ENCODE measurements at places on chromosomes 3 and 15.

- H3K4me3 ChIP-seq, result no peak overlapping the region
- no peaks in the 10 kb centered on the region for H3K4me1 ChIP-seq
- no peaks in the 10 kb centered on the region for H3K27me3 ChIP-seq
- H3K27ac ChIP-seq, result no peak overlapping the region
- no peak for DNase-seq
Observed at GRCh38 chr3:23444386-23444785, 241.3 kb downstream of the UBE2E2 start.

DNA sequence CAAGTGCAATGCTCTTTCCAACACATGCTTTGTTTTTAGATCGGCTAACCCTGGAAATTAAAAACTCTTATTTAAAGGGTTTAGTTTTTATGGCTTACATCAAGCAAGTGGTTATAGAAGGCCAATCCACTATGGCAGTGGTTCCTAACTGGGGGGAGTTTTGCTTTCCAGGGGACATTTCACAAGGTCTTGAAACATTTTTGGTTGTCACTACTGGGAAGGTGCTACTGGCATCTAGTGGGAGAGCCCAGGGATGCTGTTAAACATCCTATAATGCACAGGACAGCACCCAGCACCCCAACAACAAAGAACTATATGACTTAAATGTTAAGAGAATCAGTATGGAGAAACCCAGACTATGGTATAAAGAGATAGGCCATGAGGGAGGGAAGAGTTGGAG, 439.0 kb downstream of the NTRK3 start:
- DNase-seq, result no peak
- H3K36me3 ChIP-seq, result no peaks in the 10 kb centered on the region
- H3K4me1 ChIP-seq, result no peaks in the 10 kb centered on the region
- H3K27ac ChIP-seq, result no peak overlapping the region

DNA sequence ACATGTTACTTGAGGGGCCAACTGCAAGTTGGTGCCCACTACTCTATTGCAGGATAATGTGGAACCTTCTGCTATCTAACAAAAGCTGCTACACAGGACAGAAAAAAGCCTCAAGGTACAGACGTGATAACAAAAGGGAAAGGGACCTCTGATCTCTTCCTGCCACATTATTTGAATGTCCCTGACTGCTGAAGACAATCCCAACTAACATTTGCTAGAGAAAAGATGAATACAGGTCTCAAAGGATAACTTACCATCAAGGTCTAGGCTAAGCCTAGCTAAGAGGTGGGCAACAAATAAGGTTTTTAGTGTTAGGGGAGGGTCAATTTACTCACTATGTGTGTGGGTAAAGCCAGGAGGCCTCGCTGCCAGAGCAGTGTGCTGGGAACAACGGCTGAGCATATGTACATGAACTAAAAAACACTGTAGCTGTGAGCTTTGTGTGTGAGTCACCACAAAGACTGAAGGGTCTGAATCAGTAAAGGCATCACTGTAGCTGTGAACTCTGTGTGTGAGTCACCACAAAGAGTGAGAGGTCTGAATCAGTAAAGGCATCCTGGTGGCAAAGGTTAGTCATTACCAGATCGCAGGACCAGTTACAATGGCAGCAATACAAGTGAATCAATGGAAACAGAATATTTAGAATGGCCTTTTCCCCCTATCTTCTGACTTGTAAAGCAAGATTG, 111.7 kb downstream of the LMLN start:
- H3K4me1 ChIP-seq, result no peaks in the 10 kb centered on the region
- DNase-seq, result no peak
- no peak overlapping the region for H3K27ac ChIP-seq
- no peak overlapping the region for H3K4me3 ChIP-seq
- no peaks in the 10 kb centered on the region for H3K36me3 ChIP-seq

- no peaks in the 10 kb centered on the region for H3K27me3 ChIP-seq
- DNase-seq, result no peak
- H3K4me1 ChIP-seq, result no peaks in the 10 kb centered on the region
- H3K36me3 ChIP-seq, result no peaks in the 10 kb centered on the region
- H3K27ac ChIP-seq, result no peak overlapping the region
Observed at GRCh38 chr3:11415099-11415498, 142.9 kb downstream of the ATG7 start.

GRCh38 chr15:65254758-65255157, 31.9 kb downstream of the PARP16 start:
- DNase-seq, result no peak
- H3K27ac ChIP-seq, result no peak overlapping the region
- no peaks in the 10 kb centered on the region for H3K36me3 ChIP-seq
- H3K27me3 ChIP-seq, result no peaks in the 10 kb centered on the region

- H3K27me3 ChIP-seq, result no peaks in the 10 kb centered on the region
- DNase-seq, result no peak
- H3K27ac ChIP-seq, result no peak overlapping the region
- H3K36me3 ChIP-seq, result no peaks in the 10 kb centered on the region
- peaks cover 52% of the 10 kb centered on the region for H3K4me1 ChIP-seq
- no peak overlapping the region for H3K4me3 ChIP-seq
Observed at GRCh38 chr3:27596334-27596841, 112.2 kb upstream of the SLC4A7 start.

DNA sequence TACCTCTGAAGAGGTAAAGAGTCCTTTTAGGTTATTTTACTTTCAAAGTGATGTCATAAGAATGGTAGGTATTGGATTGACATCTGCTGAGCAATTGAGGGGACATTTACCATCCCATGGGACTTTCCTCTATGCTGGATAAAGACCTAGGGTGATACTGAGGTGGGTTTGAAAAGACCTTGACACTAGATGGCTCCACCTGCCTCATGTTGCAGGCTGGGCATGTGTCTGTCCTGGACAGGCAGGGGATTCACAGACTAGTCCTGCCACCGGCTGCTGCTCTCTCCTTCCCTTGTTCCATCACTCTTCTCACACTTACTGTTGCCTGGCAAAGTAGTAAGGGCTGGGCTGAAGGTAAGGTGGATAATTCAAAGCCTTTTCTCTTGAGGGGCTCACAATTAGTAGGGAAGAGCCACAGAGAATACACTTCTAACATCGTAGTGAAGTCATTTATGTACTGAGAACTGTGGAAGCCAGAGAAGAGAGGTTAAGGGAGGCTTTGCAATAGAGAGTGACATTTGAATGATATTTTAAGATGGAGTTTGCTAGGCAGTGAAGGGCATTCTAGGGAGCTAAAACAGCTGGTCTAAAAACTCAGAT, 27.7 kb downstream of the TRAK1 start:
- H3K36me3 ChIP-seq, result no peaks in the 10 kb centered on the region
- no peaks in the 10 kb centered on the region for H3K27me3 ChIP-seq
- no peak overlapping the region for H3K4me3 ChIP-seq

DNA sequence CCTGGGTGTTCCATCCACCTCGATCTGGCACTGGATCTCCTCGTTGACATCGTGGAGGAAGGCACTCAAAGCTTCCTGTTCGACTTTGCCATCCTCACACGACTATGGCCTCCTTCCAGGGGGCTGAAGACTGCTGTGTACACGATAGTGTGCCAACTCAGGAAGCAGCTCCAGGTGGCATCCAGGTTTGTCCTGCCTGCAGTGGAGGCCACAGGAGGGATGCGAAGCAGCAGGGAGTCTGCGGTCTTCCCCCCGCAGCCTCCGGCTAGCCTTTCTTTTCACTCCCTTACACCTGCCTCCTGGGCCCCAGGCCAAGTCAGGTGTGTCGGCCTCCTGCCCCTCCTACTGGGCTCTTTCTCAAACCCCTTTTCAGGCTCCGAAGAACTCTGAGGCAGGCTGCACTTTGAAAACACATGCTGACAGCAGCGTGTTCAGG, 32.2 kb downstream of the SYNM start:
- no peaks in the 10 kb centered on the region for H3K36me3 ChIP-seq
- peak overlapping the region; percentile 41 for H3K27ac ChIP-seq
- no peak overlapping the region for H3K4me3 ChIP-seq
- H3K4me1 ChIP-seq, result no peaks in the 10 kb centered on the region
- H3K27me3 ChIP-seq, result no peaks in the 10 kb centered on the region

DNA sequence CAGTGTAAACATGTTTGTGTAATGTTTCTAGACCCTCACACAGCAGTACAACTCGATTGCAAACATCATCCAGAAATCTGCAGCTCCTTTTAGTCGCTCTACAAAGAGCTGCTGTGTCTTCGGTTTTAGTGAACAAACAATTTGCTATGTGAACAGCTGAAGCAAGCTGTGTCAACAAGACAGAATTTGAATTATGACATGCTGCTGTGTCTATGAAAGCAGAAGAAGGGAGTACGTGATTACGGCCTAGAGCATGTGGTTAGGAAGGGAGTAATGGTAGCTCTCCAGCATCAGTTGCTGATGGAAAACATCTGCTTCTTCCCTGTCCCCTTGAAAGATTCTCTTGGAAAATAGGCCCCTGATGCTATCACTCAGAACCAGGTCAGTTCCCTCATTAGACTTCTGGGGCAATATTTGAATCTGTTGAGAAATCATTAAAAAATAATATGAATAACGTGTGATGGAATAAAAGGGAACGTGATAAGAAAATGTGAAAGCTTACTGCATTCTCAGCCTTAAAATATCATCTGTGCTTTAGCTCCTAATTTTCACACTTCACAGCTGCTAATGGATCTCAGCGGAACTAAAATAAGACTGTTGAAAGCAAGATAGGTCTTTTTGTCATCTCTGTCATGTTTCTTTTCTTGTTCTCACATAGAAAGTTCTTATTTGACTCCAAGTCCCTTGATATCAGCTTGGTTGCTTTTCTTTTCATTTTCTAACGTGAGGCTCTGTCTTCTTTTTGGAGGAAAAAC, 891.5 kb downstream of the ROBO2 start:
- H3K36me3 ChIP-seq, result no peaks in the 10 kb centered on the region
- no peaks in the 10 kb centered on the region for H3K4me1 ChIP-seq
- H3K4me3 ChIP-seq, result no peak overlapping the region
- no peak overlapping the region for H3K27ac ChIP-seq
- DNase-seq, result no peak

DNA sequence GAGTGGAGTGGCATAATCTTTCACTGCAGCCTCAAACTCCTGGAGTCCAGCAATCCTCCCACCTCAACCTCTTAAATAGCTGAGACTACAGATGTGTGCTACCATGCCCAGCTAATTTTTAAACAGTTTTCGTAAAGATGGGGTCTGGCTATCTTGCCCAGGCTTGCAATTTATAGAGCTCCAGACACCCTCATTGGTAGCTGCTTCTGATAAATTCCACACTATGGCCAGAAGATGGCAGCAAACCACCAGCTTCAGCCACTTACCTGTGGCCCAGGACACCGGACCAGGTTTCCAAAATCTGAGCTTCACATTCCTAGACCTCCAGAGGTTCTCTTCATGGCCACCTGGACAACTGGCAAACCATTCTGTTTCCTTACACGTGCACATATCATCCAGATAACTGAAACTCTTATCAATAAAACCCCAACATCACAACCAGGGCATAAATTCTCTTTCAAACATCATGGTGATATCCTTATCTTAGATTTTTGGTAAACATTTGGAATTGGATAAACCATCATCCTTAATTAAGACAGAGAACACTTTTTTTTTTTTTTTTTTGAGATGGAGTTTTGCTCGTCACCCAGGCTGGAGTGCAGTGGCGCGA, 28.9 kb downstream of the FBXW12 start:
- H3K36me3 ChIP-seq, result peaks cover 34% of the 10 kb centered on the region
- peak overlapping the region; percentile 86 for H3K27ac ChIP-seq
- H3K4me3 ChIP-seq, result no peak overlapping the region
- H3K27me3 ChIP-seq, result no peaks in the 10 kb centered on the region
- peaks cover 17% of the 10 kb centered on the region for H3K4me1 ChIP-seq
- no peak for DNase-seq

GRCh38 chr3:172939651-172940293, 189.2 kb downstream of the ECT2 start:
- no peak overlapping the region for H3K4me3 ChIP-seq
- no peaks in the 10 kb centered on the region for H3K36me3 ChIP-seq
- DNase-seq, result no peak
- no peaks in the 10 kb centered on the region for H3K27me3 ChIP-seq

GRCh38 chr15:50353251-50353974, 1.6 kb downstream of the GABPB1 start:
- no peak for DNase-seq
- no peaks in the 10 kb centered on the region for H3K27me3 ChIP-seq
- H3K4me3 ChIP-seq, result peak overlapping the region; percentile 94
- H3K27ac ChIP-seq, result peak overlapping the region; percentile 99
- H3K36me3 ChIP-seq, result no peaks in the 10 kb centered on the region

DNA sequence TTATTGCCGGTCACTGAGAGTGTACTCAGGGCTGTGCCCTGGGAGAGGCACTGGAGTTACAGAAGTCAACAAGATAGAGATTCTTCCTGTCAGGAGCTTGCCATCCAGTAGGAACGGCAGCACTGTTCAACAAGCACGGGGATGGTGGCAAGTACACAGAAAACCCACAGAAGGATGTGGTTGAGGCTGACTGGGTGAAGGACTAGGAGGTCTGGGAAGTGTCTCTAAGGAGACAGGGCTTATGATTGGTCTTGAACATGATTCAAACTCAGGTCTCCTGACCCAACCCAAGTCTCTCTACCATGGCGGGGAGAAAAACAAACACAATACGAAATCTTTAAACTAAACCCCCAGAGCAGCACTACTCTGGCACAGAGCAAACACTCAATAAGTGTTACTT, 37.6 kb downstream of the ERICH6 start:
- H3K4me1 ChIP-seq, result no peaks in the 10 kb centered on the region
- DNase-seq, result no peak
- H3K36me3 ChIP-seq, result no peaks in the 10 kb centered on the region
- no peak overlapping the region for H3K4me3 ChIP-seq
- no peak overlapping the region for H3K27ac ChIP-seq
- no peaks in the 10 kb centered on the region for H3K27me3 ChIP-seq

DNA sequence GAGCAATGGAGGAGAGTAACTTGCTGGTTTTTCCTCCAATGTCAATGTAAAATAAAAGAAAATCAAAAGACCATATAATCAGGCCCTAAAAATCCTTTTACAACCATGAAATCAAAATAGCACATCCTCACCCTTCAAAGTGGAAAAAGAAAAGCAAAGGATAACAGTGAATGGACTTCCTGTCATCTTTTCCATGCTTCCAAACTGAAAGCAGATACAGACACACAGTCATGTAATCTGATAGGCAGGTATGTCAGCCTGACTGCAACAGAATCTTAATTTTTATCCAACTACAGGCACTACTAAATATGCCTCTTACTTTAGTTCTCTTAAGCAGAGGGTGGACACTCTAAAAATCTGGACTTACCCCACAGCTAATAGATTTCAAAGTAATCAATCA, 27.8 kb upstream of the IGDCC4 start:
- H3K4me1 ChIP-seq, result no peaks in the 10 kb centered on the region
- no peaks in the 10 kb centered on the region for H3K27me3 ChIP-seq
- no peak overlapping the region for H3K4me3 ChIP-seq
- peaks cover 29% of the 10 kb centered on the region for H3K36me3 ChIP-seq
- no peak overlapping the region for H3K27ac ChIP-seq
- DNase-seq, result no peak
